ENCODE measurements at places on chromosomes 4 and X.

DNA sequence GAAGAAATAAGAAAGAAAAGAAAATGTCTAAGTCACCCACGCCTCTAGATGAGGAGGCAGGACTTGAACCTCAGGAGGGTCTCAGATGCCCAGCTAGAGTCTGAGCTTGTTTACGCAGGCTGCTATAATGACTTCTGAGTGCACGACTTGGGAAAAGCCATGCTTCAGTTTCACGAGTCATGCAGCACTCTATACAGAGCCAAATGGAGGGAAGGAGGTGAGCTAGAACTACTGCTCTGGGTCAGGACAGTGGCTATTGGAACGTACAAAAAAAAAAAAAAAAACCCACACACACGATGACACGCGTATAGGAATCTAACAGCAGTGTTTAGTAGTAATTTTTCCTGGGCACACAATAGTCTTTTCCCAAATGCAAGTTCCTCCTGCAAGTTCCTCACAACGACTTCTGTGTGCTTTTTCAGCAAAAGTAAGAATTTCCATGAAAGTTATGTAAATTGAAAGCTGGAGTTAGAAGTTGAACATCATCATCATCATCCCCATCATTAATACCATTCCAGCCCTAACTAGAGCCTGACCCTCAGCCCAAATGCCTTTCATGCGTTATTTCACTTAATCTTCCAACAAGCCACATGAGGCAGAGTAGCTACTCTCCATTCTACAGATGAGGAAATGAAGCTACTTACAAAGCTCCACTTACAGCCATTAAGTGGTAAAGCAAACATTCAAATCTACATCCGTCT is 36.6 kb downstream of the IRF2 start:
- no peak for DNase-seq

DNA sequence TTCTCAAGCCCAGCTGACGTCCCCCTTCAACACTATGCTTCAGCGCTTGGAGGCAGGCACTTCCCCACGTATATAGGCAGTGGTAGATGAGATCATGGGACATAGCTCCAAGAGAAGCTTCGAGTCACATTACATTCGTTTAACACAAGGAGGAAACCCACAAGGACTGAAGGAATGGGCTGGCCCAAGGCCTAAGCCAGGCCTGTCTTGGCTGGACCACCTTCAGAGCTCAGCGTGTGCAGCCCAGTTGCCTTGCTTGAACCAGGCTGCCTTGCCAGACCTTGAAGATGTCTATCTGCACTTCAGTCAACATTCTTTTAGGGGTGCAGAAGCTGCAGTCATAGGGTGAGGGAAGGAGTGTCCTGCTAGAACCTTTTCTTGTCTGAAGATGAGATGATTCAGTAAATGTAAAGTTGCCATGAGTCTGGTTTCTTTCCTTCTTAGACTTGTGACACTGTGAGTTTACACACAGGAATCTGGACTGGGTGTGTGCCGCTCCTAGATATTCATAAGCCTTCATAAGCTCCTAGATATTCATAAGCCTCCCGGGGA is 144.1 kb upstream of the RBPJ start:
- no peak for DNase-seq

- DNase-seq = no peak
These were observed 156.9 kb downstream of the APBB2 start for GRCh38 chr4:41057467-41057866.

GRCh38 chr4:139887962-139888735 is 222.5 kb downstream of the MGST2 start:
- DNase-seq = no peak

DNA sequence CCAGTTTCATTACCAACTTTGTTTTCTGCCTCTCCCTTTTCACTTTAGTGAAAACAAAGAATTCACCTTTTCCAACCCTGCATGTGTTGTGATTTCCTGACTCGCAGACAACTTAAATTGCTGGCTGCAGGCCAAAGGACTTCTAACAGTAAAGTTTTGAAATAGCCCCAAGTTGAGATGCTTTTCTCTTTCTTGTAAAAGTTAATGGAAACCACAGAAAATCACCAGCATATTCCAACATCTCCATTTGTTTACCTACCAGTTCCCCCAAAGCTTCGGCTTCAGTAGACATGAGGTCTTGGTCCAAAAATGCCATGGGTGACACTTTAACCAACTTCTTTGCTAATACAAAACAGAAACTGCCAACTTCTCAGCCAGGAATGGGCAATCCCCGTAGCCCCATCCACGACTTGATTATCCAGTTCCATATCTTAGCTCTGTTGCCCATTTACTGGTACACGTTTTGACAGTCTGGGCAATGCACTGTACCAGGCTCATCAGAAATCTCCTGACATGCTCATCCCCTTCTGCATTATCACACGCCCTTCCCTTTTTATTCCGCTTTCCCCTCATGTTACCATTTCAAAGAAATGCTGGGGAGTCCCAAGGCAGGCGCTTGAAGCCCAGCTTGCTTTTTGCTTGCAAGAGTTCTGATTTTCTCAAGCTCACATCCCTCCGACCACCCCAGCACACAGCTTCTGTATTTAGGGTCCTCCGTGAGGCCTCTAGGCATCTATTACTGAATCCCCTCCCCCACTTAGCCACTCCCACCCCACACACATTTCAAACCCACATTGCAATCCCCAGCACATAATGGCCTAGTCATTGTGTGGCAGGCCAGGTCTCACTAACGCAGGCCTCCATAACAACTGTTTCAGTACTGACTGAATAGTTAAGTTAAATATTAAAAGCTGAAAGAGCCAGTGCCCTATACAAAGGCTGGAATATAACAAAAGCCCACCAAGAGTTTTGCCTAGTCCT is 137.9 kb upstream of the S100G start:
- no peak for DNase-seq

GRCh38 chr4:59455751-59456150 is 1744.4 kb upstream of the ADGRL3 start:
- DNase-seq = no peak

GRCh38 chrX:123818243-123818642 is 41.6 kb upstream of the XIAP start:
- DNase-seq = no peak

DNA sequence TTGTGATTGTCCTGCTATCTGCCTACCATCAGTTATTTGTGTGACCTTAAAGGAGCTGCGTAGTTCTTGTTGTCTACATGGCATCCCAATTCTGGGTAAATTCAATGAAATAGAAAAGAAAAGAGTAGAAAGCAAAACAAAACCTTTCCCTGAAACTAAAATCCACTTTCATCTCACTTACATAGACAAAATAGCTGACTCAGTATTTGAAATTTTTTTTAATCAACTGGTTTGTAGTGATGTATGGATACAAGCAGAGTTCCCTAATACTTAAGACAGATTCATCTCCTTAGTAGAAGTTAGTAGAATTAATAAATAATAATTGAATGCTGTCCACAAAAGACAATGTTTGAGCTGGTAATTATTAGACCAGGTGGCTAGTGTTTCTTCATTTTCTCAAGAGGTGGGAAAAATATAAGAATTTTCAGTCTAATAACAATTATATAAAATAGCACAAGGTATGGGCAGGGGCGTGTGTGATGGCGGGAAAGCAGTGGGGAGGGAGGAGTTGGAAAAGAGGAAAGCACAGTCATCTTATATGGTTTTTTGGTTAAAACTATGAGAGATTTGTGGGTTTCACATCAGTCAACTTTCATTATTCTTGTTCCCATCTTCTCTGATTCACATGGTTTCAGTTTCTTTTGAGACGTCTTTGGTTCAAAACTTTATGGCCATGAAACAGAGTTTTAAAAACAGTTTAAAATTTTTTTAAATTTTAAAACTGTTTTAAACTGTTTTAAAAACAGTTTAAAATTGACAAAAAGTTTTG is 275.2 kb downstream of the SPRY1 start:
- DNase-seq = no peak

GRCh38 chrX:13028871-13029636 is 15.4 kb downstream of the FAM9C start:
- DNase-seq = no peak

- DNase-seq = peak; percentile 3
These were observed 795 bp upstream of the SH3KBP1 start for GRCh38 chrX:19887911-19888879.

- no peak for DNase-seq
These were observed 17.0 kb upstream of the CHRNA9 start for GRCh38 chr4:40317916-40318658.

GRCh38 chr4:8385611-8386010 is 54.9 kb downstream of the ACOX3 start:
- DNase-seq = no peak
